ENCODE measurements at places on chromosomes 5 and 9.

GRCh38 chr9:81529556-81530193 lies 159.7 kb downstream of the TLE1 start:
- DNase-seq = no peak

DNA sequence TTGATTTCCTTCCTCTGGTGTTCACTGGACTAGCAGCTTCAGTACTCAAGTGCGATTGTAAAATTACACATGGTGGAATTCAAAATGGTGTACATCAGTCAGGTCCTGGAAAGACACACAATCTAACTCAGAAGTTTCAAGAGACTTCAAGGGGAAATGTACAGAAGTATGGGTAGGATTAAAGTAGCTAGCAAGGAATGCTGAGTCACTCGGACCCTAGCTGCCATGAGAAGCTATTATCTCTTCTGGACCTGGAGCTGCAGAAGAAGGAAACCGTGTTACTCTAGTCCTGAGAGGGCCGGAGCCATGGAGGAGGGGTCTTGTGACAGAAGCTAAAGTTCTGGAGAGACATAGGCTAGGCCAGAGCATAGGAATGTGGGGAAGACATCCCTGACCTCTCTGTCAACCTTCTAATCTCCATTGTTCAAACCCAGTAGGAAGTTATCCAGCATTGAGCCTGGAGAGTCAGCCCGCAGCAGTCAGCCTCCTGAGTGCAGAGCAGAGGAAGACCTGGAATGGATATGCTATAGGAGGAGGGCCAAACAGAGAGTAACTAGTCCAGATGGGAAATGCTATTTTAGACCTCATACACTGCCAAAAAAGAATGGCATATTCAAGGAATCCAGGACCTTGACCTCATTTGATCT lies 84.3 kb downstream of the GHR start:
- DNase-seq = no peak

DNA sequence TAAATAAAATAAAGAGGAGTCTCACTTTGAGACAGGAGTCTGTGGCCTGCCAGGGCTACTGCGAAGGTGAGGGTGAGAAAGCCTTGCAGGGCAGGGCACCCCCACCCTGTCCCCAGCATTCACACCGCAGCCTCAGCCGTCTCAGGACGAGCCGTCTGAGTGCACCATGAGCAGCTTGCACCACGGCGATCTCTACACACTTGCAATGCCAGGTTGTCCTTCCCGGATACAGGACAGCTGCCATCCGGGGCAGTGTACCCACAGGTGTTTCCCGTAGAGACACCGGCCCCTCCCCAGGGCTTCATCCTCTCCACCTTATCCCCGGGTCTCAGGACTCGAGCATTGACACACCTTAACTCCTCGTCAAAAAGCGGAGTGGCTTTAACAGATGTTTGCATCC lies 43.3 kb downstream of the IRX2 start:
- DNase-seq = no peak

GRCh38 chr5:96517295-96517694 lies 84.2 kb upstream of the PCSK1 start:
- DNase-seq = no peak

- DNase-seq = no peak
These were observed 19.5 kb downstream of the BTNL9 start for GRCh38 chr5:181059297-181060230.

- no peak for DNase-seq
These were observed 43.6 kb downstream of the SLC6A3 start for GRCh38 chr5:1401536-1402138.

DNA sequence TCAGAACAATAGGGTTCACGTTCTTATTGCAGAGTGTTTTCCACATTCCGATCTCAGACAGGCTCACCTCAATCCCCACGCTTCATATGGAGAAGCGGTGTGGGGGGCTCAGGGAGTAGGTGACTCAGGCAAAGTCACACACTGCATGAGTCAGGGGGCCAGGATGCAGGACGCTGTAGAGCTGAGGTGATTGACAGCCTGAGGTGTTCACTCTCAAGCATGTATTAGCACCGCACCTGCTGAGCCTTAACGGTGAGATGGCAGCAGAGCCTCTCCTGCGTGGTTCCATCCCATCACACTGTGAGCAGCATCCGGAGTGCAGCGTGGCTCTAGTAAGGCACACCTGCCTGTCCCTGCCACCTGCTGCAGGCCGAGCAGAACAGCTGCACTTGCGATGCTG lies 194.0 kb downstream of the IRX2 start:
- DNase-seq = no peak

- DNase-seq = no peak
These were observed 44.2 kb downstream of the FAF2 start for GRCh38 chr5:176492431-176492830.

DNA sequence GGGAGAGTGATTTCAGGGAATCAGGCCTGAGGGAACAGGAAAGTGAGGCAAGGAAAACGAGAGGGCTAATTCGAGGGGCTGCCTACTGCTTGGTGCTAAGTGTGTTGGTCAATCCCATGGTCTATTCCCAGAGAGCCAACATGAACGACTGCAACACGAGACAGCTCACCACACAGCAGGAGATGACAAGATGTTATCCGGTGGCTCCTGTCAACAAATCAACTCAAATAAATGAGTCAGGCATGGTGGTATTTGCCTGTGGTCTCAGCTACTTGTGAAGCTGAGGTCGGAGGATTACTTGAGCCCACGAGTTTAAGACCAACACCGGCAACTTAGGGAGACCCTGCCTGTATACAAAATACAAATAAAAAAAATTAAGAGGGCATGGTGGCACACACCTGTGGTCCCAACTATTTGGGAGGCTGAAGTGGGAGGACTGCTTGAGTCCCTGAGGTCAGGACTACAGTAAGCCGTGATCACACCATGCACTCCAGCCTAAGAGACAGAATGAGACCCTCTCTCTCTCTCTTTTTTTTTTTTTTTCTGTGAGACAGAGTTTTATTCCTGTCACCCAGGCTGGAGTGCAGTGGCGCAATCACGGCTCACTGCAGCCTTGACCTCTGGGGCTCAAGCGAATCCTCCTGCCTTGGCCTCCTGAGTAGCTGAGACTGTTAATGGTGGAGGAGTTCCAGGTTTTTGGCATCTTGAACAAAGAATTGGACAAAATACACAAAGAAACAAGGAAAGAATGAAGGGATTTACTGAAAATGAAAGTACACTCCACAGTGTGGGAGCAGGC lies 9.0 kb upstream of the FAF2 start:
- no peak for DNase-seq

DNA sequence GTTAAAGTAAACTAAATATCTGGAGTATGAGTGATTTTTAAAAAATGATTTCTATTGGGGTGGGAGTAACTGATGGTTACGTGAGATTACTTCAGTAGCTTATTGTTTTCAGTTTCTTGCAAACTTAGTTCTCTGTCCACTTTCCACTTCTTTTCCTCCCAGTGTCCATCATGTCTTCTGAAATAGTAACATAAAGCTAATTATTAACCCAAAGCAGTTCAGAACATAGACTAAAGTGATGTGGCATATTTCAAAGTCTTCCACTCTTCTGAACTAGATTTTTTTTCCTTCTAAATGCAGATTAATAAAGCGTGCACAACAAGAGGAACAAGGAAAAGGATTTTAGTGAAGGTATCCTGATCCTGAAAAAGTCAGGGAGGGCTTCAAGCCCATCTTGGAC lies 114.1 kb downstream of the MAN2A1 start:
- DNase-seq = no peak

GRCh38 chr5:122701640-122702523 lies 73.0 kb upstream of the SNX2 start:
- peak; percentile 20 for DNase-seq

GRCh38 chr9:85298499-85298898 lies 443.3 kb downstream of the AGTPBP1 start:
- DNase-seq = no peak

GRCh38 chr5:60959156-60959555 lies 14.2 kb downstream of the NDUFAF2 start:
- DNase-seq = no peak

GRCh38 chr5:51958473-51958872 lies 575.2 kb downstream of the ISL1 start:
- no peak for DNase-seq

DNA sequence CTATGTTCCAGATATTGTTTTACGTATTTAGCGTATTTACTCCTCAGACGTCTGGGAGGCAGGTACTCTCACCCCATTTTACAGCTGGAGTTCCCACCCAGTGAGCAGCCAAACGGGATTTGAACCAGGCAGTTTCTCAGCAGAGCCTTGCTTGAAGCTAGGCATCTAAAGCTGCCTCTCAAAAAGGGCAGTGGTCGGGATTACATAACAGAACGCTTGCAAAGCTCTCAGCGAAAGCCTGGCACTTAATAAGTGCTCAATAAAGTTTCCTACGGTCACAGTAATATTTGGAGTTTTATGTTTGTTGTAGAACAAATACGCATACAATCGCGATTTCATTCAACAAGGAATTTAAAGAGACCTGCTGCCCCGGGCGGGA lies 286 bp upstream of the BSPRY start:
- DNase-seq = no peak

GRCh38 chr5:67094476-67095300 lies 101.9 kb downstream of the CD180 start:
- no peak for DNase-seq

DNA sequence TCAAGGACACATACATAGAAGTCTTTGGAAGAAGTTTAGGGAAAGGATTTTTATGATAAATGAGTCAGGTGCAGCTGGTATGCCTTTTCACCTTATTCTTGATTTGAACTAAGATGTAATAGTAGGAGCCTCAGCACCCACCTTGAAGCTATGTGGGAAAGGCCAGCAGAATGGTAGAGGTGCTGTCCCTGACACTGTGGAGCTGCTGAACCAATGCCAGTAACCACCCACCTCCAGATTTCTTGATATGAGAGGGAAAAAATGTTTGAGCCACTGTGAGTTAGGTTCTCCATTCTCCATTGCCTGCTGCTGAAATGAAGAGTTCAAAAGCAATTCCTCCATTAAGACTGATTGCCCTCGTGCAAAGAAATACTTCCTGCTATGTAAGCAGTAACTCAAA lies 12.2 kb upstream of the HMGCR start:
- DNase-seq = peak; percentile 63

DNA sequence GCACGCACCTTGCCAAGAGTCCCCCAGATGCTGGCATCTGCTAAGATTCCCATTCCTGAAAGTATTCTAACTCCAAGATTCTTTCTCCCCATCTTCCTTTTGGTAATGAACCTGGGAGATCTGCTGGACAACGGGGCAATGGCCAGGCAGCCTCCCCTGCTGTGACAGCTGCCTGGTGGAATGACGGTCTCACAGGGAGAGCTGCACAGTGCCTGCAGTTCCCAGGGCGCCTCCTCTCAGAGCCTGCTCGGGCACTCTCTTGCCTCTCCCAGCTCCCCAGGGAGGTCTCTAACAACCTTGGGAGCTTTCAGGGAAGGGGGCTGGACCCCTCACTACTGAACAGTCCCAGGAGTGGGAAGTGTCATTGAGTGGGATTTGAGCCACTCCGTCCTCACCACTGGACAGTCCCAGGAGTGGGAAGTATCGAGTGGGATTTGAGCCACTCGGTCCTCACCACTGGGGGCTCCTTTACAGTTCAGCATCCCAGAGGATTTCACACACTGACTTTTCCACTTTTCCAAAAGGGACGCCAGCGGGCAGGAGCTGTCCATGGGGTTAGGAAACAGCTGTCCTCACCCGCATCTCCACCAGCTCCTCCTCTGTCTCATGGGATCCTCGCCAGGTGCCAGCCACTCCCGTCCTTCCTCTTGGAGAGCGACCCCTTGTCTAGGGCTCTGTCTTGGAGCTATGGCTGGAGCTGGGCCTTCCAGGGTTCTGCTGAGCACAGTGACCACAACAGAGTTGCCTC lies 65.7 kb downstream of the ADAMTS2 start:
- DNase-seq = no peak

GRCh38 chr5:149647334-149647733 lies 66.0 kb downstream of the ARHGEF37 start:
- DNase-seq = no peak

GRCh38 chr9:7242126-7242525 lies 484.4 kb downstream of the KDM4C start:
- DNase-seq = no peak

Data from stimulated activated CD4-positive, alpha-beta T cell treated with anti-CD3 and anti-CD28 coated beads, Interleukin-1b, Interleukin-23, amount 100 ng/mL, for 48 hours (primary cell).